Stomach (tissue), 19 donors: ENCODE measurements at places on chromosomes 3 and 15.

GRCh38 chr3:175255698-175256097 is 396.6 kb downstream of the NAALADL2 start:
- no peak for DNase-seq

DNA sequence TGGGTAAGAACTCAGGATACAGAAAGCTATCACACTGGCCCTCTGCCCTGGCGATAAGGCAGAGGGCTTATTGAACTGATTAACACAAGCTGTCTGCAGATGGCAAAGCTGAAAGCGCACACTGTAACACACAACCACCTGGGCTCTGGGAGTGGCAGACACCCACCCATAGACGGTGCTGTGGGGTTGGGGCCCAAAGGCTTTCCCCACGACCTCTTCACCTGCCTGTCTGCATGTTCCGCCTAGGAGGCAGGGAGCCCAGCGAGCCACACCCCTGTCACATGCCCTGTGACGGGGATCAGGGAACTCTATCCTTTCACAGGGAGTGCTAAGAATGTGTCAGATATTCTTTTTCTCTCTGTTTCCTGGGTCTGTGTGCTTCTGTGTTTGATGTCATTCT is 12.1 kb upstream of the TFG start:
- no peak for DNase-seq

DNA sequence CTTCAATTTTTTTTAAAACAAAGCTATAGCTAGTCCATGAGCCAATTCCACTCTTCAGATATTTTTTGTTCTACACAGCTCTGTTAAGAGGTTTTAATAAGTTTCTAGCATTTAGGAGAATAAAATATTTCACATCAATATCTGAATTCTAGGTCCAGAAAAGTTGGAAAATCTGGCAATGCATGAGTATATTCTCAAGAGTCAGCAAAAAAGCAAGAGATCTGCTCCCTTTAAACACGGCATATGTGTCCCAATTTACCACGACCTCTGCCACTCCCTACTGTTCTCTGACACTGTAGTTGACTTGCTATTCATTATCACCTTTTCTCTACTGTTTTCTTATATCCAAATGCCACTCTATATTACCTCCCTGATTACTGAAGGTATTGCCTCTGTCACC is 145.1 kb upstream of the TGFBR2 start:
- no peak for DNase-seq

GRCh38 chr15:52143873-52144272 is 31.3 kb upstream of the BCL2L10 start:
- no peak for DNase-seq

DNA sequence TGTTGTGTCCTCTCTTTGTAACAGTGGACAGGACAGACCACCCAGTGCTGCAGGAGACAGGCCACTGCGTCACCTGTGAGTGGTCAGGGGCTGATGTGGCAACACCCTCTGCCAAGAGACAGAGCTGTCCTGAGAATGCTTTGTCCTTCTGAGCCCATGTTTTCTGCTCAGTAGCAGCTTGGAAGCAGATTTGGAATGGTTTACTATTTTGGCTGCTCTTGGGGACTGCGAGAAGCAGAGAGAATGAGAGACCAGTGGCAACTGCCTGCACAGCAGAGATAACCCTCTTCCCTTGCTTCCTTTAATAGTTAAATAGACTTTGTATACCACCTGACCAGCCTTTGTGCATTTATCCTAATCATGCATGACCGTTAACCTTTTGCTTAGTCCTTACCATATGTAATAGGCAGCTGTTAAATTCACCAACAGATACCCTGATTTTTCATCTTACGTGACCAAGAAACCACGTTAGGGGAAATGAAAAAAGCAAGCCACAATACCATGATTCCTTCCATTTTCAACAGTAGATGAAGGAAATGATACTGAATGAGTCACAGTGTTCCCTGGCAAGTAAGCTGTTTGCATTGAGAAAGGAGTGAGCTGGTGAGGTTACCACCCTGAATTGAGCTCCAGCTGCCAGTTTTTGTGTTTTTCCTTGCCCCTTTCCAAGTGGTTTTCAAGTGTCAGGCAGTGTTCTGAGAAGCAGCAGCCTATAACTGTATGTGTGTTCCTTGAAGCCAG is 35.5 kb downstream of the B3GALNT1 start:
- DNase-seq: no peak

DNA sequence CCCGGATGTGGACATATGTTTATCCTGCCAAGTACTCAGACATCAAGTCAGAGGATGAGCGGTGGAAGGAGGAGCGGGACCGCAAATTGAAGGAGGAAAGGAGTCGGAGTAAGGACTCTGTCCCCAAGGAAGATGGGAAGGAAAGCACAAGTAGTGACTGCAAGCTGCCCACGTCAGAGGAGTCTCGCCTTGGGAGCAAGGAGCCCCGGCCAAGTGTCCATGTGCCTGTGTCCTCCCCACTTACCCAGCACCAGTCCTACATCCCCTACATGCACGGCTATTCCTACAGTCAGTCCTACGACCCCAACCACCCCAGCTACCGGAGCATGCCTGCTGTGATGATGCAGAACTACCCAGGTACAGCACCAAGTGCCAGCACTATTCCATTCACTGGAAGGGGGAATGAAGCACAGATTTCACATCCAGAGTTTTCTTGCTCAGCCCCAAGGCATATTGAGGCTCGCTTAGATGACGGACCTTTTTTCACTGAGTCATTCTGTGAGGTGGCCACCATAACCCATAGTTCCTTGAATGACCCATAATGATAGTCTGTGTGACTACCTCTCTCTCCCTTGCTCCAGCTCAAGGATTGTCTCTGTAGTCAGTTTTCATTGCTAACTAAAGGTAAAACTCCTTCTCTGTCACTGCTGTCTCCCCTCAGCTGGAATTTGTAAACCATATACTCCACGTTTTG is 97.1 kb downstream of the RBPMS2 start:
- DNase-seq: no peak

DNA sequence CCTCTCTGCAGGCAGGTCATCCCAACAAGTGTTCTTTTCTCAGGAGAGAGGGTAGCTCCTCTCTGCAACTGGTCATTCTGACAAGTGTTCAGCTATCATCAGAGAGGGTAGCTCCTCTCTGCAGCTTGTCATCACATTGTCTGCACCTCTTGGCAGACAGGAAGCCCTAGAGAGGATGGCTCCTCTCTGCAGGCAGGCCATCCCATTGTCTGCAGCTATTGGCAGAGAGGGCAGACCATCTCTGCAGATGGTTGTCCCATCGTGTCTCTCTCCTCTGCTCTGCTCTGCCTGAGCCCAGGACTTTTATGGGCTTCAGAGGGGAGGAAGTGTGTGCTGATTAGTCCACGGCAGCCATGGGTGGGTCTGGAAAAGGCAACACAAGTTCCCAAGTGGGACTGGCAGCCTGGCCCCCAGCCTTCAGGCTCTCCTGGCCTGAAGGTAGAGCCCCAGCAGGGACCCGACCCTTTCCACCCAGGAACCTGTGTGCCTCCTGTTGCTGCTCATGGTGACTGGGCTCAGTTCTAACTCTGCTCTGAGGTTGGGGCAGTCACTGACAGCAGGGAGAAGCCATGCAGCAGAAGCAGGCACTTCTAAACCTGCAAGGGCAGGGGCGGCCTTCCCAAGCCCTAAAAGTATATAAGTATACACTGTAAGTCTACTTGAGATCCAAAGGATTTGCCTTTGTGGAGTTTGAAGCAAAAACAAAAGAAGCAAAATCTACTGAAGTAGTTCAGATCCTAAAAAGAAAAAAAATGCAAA is 637.9 kb downstream of the PLOD2 start:
- DNase-seq: no peak

DNA sequence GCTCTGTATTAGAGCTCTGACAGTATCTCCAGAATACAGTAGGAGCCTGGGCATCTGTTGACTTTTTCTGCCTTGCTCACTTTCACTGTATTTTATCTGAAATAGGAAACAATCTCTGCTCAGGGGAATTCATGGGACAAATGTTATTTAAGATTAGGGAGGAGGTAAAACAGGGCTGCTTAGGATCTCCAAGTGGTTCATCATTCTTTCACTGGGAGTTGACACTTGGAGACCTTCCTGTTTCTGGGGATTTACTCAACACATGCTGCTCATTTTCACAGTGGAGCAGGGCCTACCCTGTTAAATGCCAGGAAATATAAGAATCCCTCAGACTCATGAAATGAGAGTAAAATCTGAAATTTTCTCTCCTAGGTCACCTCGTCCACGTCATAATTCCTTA is 185.5 kb downstream of the GAP43 start:
- DNase-seq: no peak

DNA sequence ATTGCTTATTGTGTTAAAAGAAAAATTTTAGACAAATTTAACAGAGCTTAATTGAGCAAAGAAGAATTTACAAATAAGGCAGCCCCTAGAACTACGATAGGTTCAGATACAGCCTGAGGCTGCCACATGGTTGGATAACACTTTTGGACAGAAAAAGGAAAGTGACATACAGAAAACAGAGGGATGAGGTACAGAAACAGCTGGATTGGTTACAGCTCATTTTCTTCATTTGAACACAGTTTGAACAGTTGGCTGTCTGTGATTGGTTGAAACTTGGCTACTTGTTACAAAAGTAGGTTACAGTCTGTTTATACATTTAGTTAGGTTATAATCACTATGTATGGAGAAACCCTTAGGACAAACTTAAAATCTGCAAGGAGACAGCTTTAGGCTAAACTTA is 46.0 kb downstream of the STARD9 start:
- DNase-seq: no peak

DNA sequence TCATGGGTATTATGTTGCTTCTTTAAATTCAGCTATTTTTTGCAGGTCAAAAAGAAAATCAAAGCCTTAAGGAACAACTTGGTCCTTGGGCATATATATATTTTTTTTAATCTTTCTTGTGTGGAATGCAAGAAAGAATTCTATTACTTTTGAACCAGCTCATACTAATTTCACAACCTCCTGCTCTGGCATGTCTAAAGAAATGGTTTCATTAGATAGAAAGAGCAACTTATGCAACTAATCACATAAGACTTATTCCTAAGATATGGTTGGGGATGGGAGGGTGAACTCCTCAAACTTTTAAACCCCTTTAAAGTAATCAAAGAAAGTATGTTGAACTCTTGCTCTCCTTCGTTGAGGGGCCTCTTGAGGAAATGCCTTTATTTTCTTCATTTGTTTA is 114.9 kb downstream of the GMNC start:
- DNase-seq: no peak

GRCh38 chr3:70726961-70727360 is 414.5 kb upstream of the MDFIC2 start:
- no peak for DNase-seq

- no peak for DNase-seq
Observed at GRCh38 chr15:69134791-69135190, 25.6 kb upstream of the GLCE start.

DNA sequence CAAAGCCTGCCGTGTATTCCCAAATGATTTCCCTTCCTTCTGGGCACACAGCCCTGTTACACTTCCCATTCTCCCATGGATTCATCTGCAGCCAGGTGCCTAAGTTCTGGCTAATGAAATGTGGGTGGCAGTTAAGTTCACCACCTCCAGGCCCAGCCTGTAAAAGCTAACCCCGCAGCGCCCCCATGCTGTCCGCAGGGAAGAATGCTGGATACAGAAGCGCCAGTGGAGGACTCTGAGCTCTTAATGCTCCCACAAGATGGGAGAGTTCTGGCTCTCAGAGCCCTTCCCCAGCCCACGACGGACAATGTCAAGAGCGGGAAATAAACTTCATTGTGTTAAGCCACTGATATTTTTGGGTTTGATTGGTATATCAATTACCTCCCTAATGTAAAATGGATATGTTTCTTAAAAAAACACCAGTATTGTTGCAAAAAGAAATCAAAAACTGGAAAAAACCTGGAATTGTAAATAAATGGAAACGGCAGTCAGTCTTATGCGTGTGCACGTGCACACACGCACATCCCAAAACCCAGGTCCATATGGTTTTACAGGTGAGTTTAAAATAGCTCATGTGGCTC is 37.7 kb upstream of the FGD5 start:
- DNase-seq: peak; percentile 84

GRCh38 chr3:185473290-185473815 is 25.5 kb downstream of the TMEM41A start:
- no peak for DNase-seq
